ENCODE measurements at places on chromosomes 3 and 15.

GRCh38 chr3:108389372-108389771 lies 93.0 kb downstream of the HHLA2 start:
- DNase-seq: no peak

DNA sequence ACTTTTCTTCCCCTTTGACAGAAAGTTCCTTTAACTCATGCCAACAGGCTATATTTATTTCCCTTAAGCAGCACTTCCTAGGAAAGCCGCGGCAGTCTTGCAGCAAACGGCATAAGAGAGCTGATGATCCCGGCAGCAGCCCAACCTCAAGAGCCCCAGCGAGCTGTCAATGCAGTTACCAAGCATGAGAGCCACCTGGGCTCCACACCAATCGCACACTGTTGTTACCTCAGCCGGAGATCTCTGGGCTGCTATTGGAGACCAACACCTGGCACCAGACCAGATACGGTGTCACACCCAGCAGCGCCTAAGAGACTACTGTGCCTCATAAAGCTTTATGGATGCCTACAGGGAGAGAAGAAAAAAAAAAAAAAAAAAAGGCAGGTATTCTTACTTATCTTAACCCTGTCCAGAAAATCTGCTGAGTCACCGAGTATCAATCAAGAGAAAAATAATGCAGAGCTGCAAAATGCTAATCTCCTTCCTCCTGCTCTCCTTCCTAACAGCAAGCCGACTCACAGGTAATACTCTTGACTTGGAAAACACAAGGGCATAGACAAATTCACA lies 11.7 kb downstream of the ABCC5 start:
- peak; percentile 90 for DNase-seq

- DNase-seq: peak; percentile 25
Observed at GRCh38 chr3:212432-212831, 15.9 kb downstream of the CHL1 start.

DNA sequence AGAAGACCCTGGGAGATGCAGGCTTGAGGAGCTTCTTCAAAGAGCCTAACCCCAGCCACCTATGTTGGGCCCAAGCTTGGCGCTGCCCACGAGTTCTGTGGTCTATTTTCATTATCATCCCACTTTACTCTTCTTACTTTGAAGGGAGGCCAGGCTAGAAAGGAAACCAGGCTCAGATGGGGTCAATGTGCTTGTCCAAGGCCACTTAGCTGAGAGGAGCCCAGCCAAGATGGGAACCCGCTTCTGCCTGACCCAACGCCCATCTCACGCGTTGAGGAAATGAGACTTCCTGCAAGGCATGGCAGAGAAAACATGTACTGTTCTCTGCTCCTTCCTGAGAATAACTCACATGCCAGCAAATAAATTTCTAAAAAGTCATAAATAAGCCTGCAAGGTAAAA lies 486.3 kb upstream of the PROK2 start:
- no peak for DNase-seq

- no peak for DNase-seq
Observed at GRCh38 chr3:126498929-126499328, 18.6 kb downstream of the UROC1 start.

DNA sequence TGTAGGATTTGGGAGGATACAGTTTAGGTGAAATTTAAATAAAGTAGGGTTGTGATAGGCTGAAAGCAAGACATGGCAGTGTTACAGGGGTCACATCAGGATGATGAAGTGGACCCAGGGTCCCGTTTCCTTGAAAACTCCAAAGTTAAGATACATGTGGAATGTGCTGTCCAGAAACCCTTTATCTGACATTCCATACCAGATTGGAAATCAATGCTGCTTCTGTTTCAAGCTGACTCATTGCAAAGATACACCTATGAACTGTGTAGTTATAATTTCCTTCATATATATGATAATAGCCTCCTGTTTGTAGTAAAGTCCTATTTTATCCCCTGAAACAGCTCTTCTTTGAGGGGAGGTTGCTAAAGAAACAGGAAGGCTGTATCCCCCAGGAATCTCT lies 71.0 kb upstream of the NR2E3 start:
- DNase-seq: no peak

GRCh38 chr3:45923755-45924154 lies 19.5 kb upstream of the CXCR6 start:
- no peak for DNase-seq

DNA sequence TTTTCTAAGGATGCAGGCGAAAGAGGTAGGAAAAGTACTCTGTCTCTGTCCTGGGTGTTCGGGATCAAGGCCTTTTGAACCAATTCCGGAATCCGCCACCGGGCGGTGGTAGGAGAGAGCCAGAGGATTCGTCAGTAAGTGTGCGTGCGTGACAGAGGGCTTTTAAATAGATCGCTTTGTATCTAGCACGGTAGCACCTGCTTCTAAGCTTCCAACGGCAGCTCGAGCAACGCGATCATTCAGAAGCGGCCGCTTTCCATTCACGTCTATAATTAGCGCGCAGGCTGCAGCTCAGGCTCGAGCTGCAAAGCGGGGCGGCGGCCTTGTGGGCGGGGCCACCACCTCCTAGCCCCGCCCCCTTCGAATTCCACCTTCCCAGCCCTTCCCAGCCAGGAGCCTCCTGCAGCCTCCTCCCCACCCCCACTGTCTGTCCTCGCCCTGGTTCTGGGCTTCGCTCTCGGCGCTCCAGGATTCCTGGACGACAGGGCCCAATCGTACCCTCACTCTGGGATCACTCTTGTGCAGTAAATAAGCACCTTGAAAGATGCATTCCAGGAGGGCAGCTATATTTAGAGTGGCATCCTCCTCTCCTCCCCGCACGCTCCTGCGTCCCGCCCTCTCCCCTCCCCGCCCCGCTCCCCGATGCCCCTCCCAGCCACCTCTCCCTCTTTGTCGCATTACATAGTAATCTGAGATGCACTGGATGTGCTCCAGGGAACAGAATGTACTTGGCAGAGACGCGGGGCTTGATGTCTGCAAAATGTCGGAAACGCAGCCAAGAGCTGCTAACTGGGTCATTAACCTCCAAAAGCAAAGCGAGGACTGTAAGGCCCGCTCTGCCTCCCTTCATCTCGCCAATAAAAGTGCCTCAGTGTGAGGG lies 224.1 kb upstream of the TPRG1 start:
- peak; percentile 54 for DNase-seq

DNA sequence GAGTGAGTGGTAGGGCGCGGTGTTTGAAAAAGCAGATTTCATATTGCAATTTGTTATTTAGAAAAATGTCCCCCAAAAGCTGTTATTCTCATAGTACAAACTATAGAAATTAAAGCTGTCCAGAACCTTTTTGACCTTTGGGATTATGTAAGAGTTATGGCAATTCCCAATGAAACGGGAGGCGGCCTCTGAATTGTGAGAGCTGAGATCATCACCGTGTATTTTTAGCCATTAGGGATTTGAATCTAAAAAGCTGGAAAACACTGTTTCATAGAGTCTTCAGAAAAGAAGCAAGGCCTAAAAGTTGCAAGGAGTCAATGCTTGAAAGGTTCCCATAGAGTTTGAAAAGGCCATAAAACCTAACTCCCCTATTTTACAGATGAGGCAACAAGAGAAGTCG lies 38.6 kb upstream of the SLC25A26 start:
- DNase-seq: no peak

GRCh38 chr3:127233371-127233770 lies 40.4 kb downstream of the PRR23E start:
- DNase-seq: peak; percentile 21

- DNase-seq: no peak
Observed at GRCh38 chr15:72375501-72375845, 341 bp downstream of the HEXA start.

GRCh38 chr15:65412556-65412955 lies 10.2 kb downstream of the IGDCC4 start:
- DNase-seq: no peak

DNA sequence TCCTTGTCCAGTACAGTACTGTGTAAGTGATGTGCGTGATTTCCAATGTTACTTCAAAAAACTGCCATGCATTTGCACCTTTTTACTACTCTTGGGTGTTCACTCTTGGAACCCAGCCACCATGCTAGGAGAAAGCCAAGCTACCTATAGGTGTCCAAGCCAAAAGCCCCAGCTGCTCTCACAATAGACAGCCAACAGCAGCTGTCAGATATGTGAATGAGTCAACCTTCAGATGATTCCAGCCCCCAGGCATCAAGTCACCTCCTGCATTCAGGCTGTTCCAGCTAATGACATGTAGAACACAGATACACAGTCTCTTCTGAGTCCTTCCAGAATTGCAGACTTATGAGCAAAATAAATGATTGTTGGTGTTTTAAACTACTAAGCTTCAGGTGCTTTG lies 417.7 kb upstream of the TGFBR2 start:
- no peak for DNase-seq

DNA sequence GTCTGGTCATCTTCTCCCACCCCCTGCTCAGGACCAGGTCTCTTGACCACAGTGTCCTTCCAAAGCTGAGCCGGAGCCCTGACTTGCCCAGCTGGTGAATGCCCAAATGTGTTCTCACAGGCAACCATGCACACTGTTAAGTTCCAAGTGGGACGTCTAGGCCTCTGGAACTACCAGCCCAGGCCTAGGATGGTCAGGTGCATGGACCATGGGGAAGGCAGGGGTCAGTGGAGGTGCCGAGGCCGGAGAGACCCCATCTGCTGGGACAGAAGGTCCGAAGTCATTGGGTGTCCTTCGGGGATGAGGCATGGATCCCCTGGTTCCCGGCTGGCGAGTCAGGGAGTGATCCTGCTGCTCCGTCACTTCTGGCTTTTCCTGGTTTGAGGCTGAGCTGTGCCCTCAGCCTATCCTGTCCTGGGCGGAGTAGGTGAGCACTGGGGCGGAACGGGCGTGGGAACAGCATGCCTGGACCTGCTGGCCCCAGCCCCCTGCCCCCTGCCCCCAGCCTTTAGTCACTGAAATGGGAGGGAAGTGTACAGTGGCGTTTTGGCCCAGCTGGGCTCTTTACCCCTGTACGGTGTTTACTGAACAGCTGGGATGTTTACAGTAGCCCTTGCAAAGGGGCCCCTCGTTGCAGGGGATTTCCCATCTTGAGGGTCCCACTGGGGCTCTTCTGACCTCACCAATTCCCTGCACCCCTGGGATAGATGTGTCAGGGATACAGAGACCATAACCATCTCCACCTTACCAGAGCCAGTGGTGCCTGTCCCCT lies 12.1 kb downstream of the SEMA3F start:
- no peak for DNase-seq

DNA sequence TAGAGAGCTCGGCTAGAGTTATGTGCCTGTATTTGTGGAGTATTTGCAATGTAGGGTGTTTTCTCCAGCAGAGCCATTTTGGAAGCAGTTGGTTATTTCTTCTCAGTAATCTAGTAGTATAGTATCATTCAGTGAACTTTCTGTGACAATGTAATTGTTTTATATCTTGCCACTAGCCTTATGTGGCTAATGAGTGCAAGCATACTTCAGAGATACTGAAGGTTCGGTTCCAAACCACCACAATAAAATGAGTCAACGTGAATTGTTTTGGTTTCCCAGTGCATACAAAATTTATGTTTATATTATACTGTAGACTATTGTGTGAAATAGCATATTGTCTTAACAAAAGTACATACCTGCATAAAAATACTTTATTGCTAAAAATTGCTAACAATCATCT lies 286.9 kb upstream of the TBL1XR1 start:
- DNase-seq: no peak

DNA sequence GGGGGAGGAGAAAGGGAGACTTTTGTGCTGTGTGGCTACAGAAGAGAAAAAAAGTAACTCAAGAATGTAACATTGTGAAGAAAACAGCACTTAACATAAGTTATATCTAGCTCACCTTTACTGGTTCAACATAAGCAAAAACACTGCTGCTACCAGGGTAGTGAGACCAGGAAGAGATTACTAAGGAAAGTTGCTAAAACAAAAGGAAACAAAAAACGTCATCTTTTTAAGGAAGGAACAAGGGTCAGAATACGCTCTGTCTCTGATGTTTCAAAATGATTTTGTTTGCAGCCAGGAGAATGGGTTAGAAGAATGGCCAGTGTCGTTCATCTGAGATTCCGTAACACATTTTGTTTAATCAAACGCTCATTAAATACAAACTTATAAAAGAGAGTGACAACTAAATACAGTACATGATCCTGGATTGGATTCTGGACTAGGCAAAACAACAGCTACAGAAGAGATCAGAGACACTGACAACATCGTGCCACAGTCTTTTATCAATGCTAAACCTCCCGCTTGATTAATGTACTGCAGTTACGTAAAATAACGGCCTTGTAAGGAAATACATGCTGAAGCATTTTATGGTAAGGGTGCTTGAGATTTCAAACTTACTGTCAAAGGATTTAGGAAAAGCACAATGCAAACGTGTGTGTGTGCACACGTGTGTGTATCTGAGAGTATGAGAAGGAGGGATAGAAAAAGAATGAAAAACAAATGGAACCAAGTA lies 67.7 kb downstream of the FOXP1 start:
- no peak for DNase-seq

DNA sequence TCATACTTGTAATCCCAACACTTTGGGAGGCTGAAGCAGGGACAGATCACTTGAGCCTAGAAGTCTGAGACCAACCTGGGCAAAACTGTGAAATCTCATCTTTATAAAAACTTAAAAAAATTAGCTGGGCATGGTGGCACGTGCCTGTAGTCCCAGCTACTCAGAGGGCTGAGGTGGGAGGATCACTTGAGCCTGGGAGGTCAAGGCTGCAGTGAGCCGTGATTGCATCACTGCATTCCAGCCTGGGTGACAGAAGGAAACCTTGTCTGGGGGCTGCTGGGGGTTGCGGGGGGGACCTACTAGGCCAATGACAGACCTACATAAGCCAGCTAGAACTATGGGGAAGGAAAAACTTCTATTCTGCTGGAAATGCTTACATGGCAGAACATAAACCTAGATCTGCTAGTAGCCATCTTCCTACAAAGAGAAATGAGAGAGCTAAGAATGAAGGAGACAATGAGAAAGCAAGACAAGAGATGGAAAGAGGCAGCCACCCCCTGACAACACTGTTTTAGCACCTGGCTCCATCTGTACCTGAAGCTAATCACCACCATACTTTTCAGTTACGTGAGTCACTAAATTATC lies 23.9 kb downstream of the FOXP1 start:
- no peak for DNase-seq

- no peak for DNase-seq
Observed at GRCh38 chr3:77259694-77260093, 219.8 kb downstream of the ROBO2 start.

- DNase-seq: no peak
Observed at GRCh38 chr3:58514405-58514804, 22.5 kb downstream of the KCTD6 start.

- peak; percentile 67 for DNase-seq
Observed at GRCh38 chr3:195558602-195559001, 15.5 kb upstream of the PPP1R2 start.

DNA sequence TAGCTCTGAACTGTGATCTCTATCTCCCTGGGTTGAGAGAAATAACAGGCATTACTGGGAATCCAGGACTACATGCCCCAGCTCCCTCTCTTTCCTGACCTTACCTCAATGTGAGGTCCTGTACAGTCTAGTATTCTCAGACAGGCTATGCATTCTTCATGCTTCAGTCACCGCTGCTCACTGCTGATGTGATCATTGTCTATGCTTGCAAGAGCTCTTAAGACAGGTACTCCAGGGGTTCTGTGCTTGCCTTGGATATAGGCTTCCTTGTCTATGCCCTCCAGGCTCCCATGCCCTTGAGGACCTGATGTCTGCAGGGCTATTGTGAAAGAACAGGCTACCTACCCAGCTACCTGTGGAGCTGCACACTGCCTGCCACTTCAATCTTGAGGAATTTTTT lies 183.6 kb downstream of the MBNL1 start:
- DNase-seq: no peak

Measured in common myeloid progenitor, CD34-positive (primary cell).